ENCODE measurements at places on chromosomes 3 and 15.

DNA sequence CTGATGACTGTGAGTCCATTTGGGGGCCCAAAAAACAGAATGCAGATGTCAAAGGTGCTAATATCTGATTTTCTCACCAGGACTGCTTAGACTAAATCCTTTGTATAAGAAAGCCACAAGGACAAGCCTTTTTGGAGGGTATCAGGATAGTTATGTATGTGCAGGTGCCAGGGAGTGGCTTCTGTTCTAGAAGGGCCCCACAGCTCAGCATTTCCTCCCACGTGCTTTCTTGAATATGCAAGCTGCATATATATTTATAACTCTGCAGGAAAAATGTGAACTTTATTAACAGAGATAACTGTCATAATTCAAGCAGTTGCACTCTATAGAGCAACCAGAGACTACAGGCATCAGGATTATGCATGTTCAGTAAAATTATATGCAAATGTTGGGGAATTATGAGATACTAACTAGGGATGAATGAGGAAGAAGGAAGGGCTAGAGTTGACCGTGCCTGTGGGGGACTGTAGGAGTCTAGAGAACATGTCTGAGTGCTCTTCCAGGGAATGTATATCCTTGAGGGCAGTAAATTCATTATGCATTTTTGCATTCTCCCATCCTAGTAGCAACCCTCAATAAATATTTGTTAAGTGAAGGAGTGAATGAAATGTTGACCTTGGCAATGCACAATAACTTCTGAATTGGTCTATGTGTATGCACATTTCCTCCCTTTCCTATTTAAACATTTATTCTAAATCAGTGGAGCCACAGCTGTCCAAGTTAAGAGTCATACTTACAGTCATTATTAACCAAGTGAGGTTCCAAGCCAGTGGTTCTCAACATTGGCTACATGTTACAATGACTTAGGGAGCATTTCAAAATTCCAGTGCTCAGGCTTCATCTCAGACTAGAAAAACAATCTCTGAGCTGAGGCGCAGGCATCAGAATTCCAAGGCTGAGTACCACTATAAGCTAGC is 94.8 kb upstream of the ANKRD28 start:
- DNase-seq = no peak

DNA sequence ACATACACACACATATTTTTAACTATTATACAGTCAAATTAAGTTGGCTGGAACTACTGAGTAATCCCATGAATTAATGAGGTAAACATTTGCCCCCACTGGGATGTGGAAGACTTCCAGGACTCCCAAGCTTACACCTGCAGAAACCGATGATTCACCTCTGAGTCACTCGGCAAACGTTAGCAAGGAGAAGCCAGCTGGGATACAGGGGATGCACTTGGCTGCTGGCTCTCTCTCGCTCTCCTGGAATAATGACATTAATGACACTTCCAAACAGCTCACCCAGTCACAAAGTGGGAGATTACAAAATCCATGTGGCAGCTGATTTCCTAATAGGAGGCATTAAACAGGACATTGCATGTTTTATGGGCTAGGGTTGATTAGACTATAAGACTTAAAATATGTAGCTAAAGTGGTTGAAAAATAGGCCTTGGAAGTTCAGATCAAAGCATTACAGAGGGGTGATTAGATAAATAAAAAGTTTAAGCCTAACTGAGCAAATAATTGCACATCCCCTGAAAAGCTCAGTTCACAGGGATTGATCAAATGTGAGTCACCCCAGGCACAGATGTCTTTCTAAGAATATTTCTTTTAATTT is 500.9 kb downstream of the SOX2 start:
- no peak for DNase-seq

DNA sequence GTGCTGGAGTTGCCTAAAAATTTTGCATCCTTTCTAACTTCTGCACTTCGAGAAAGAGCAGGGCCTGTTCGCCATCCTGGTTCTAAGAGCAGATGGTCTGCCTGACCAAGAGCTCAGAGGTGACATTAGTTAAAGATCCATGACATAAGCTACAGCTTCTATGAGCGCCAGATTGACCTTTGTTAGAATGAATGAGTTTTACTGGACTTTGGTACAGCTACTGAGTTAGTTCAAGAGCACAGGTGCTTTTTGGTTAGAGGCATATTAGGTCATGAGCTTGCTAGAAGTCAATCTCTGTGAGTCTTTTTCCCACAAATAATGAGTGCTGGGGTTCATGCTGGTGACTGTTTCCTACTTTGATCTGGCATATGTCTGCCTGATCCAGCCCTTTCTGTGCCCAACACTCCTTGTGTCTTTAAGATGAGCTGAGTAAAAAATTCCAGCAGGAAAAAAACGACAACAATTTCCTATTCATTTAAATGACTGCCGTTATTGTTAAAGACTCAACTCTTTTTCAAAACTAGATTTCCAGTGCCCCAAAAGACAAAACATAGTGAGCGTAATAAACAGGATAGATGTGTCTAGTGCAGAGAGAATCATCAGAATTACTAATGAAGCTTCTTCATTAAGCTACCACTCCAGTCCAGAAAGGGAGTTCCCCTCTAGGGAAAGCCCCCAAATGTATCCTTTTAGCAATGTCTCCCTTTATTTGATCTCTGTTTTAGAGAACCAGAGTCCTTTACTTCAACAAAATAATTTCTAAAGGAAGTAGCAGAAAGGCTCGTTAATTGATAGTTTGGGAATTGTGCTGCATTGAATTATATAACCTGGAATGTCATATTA is 152.9 kb downstream of the SLCO3A1 start:
- no peak for DNase-seq

DNA sequence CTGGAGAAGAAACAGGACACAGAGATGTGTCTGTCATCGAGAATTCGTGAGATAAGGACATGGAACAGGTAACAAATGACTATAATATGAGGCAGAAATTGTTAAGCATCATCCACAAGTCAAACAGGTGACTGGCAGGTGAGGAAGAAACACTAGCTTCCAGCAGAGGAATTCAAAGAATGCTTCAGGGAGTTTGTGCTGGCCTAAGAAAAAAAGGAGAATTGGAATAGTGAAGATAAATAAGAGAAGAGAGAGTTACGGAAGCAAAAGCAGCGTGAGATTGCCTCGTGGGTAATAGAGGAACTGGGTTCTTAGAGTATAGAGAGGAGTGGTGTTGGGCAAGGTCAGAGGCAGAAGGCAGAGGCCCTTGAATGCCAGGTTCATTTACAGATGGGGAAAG is 22.9 kb upstream of the FGF12 start:
- DNase-seq = no peak

GRCh38 chr3:107258300-107258699 is 118.9 kb upstream of the CCDC54 start:
- no peak for DNase-seq

- DNase-seq = no peak
Measured at GRCh38 chr3:48516571-48516970, 12.6 kb upstream of the SHISA5 start.

Data from stimulated activated CD4-positive, alpha-beta T cell treated with anti-CD3 and anti-CD28 coated beads, TNF-alpha, amount 100 ng/mL, for 1 hour (primary cell).